Neural cell (in vitro differentiated cells): ENCODE measurements at places on chromosomes 2 and 18. TPM values are rescaled to one million over a fixed set of nuclear protein-coding genes. Genes with fewer than 3 reads are reported as not detected.

The CTAGE1 gene
- polyA plus RNA-seq = not detected in 2 replicates

The ABCG8 gene
- 0.05 TPM in 1 of 2 replicates, not detected in the other for polyA plus RNA-seq

The UPP2 gene
- polyA plus RNA-seq = 0.12 and 0.16 TPM in 2 replicates

The CHRNA1 gene
- polyA plus RNA-seq = not detected in 2 replicates

The IL18RAP gene
- polyA plus RNA-seq = not detected in 2 replicates

The PRSS56 gene
- polyA plus RNA-seq = 0.16 TPM in 1 of 2 replicates, not detected in the other

The GBX2 gene
- 0.92 and 1.2 TPM in 2 replicates for polyA plus RNA-seq

The FZD7 gene
- 0.76 and 1.8 TPM in 2 replicates for polyA plus RNA-seq

The STAT4 gene
- 3.7 and 5.1 TPM in 2 replicates for polyA plus RNA-seq

The CIB4 gene
- polyA plus RNA-seq = not detected in 2 replicates

The DHX57 gene
- 44.0 and 45.2 TPM in 2 replicates for polyA plus RNA-seq
